ENCODE measurements at places on chromosomes 12 and 14. TPM values are rescaled to one million over a fixed set of nuclear protein-coding genes. Genes with fewer than 3 reads are reported as not detected.

DNA sequence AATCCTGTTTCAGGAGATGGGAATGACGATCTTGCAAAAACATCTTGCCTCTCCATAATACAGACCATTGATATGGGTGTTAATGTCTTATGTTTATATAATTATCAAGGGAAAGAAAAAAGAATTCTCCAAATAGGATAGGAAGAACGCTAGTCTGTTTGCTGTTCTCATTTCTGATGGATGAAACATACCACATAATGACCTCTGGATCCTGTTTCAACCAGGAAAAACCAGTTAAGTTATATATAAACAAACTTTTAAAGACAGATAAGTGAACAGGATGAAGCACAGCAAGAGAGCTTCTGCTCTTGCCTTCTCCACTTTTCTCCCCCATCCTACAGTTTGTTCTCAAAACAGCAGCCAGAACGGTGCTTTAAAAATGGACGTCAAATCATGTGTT lies 27.8 kb downstream of the COQ6 start:
- no peak for DNase-seq

DNA sequence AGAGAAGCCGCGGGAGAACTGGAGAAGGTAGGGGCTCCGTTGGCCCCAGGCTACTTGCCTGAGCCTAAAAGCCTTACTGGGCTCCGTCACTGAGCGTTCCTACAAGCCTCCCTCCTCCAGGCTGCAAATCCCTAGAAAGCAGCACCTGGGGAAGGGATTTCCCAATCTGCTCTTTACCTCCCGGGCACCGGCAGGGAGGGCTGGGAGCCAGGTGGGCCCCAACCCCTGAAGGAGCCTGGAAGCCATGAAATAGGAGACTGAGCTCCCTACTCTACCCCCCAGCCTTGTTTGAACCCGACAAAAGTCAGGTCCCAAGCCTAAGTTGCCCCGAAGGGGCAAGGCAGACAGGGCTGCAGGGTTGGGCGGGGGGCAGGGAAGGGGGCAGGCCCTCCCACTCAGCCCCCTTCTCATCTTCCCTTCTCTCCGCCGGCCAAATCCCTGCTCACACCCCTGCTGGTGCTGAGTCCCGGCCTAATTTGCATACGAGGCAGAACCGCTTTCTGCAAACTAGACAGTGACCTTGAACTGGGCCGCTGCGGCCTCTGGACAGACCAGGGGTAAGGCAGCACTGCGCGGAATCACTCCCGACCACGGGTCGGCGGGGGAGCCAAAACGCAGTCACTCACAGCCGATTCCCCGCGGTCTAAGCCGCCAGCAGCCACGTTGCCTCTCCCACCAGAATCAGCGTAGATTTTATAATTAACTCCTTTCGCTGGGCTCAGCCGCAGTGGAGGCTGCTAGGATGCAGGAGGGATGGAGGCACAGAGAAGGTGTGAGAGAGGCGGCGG lies 3.7 kb upstream of the HOXC12 start:
- DNase-seq, result no peak

DNA sequence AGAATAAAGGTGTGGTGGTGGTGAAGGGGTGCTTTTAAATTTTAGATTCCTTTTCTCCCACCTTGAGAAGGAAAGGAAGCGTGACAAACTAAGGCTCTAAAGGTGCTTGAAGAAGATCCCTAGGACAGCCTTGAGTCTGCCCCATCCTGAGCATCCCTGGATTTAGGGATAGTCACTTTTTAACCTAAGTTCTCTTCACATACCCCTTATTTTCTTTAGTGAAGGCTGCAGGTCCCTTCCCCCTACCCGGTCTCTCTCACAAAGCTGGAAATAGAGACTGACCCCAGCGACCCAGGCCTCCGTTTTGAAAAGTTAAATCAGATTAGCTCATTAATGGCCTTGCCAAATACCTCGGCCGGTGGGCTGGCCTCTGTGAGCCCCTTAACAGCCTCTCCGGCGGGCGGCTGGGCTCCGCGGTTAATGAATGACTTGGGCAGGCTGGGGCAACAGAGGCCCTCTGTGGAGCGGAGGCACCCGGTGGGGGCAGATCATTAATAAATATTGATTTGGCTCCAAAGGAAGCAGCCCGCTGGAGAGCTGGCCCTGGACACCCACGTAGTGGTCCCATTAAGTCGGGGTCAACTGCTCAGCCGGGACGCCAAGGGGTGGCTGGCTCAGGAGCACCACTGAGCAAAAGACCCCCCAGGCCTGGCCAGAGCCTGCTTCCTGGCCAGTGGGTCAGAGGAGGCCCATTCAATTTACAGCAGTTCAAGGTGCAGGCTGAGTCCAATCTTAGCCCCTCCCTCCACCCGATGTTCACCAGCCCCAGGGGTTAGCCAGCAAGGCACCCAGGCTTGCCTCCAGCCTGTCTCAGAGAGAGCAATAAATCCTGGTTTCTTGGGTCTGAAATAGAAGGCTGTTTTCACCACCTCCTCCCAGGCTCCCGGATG lies 31.8 kb downstream of the PAH start:
- peak; percentile 60 for DNase-seq

Gene HCAR1
- 0.20 TPM for total RNA-seq

Gene ARHGAP5
- 134 TPM for total RNA-seq

Gene COX8C
- 0.43 TPM for total RNA-seq

Gene TAS2R10
- 0.92 TPM for total RNA-seq

DNA sequence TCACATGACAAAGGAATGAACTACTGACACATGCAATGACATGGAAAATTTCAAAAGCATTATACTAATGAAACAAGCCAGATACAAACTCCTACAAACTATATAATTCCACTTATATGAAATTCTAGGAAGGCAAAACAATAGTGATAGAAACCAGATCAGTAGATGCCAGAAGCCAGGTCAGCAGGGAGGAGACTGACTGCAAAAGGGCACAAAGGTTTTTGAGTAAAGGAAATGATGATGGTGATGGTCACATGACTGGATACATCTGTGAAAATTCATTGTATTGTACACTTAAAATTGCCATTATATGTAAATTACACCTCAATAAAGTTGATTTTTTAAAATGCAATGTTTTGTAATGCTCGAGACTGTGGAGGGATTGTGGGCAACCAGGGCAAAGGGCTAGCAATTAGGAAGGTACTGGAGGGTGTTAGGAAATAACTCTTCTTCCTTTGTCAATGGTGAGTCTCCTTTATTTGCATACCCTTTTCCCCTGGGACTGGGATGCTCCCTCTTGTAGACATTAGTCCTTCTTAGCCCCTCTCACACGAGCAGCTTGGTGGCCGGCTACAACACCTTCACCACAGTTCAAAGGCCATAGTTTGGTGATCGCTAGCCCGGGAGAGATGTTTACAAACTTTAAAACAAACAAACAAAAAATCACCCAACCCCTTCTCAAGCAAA lies 6.7 kb upstream of the PRPF40B start:
- DNase-seq, result no peak

Gene CRIP1
- total RNA-seq, result 35.7 TPM

Measured in mucosa of gallbladder (tissue), 1 donor.